Activated CD8-positive, alpha-beta memory T cell treated with anti-CD3 and anti-CD28 coated beads for 4 hours (primary cell): ENCODE measurements at places on chromosomes 16 and 17.

DNA sequence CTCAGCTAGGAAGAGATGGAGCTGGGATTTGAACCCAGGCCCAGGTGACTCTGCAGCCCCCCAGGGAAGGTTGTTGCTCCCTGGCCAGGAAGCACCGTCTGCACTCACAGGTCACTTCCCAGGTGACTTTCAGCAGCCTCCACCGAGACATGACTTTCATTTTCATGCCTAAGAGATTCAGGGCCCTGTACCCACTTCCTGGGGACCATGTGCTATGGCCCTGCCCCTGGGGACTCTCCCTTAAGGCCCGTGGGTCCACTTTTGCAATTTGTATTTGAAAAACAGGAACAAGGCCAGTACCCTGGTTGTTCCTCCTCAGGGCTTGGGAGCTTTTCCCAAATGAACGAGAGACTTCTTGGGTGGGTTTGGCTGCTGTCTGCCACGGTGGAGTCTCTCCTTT, 191.0 kb downstream of the IRF8 start:
- no peak for DNase-seq

DNA sequence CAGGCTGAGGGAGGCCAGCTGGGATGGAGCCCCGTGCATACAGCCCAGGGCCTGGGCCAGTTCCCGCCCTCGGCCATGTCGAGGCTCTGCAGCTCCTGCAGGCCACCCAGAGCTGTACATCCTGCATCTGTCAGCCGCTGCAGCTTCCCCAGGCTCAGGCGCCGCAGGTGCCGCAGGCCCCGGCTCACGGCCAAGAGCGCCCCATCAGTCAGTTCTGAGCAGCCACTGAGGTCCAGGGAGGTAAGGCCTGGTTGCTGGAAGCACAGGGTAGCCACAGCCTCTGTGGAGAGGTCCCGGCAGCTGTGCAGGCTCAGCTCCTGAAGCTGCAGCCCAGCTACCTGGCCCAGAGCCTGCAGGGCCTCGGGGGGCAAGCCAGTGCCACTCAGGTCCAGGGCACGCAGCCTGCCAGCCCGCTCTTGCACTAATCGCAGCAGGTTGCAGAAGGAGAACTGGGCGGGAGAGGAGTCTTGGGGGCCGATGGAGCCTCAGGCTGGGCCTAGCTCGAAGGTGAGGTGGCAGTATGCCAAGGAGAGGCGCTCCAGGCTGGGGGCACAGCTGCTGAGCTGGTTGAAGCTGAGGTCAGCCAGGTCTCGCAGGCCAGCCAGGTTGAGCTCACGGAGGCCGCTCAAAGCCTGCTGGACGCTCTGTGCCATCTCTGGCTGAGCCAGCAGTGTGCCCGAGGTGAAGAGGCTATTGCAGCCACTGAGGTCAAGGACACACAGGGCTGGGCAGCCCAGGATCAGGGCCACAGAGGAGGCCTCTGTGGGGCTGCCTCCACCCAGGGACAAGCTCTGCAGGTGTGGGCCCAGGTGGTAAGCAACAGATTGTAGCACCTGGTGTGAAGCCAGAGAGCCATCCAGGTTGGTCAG, 11.4 kb downstream of the ELMO3 start:
- DNase-seq: no peak

DNA sequence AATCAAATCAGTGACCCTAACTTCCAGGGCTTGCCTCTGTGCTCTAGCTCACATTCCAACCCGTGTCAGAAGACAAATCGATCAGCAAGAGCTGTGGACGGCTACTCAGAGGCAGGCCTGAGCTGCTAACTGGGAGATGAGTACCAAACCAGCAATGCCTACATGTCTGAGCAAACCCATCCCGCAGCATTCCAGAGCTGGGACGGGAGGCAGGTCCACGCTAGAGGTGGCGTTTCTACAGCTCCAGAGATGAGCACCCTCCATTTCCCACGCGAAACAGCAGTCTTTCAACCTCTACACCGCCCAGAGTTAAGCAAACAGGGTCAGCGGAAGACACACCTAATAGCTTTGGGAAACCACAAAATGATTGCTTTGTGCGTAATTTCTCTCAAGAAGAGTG, 6.5 kb downstream of the NXN start:
- DNase-seq: no peak

DNA sequence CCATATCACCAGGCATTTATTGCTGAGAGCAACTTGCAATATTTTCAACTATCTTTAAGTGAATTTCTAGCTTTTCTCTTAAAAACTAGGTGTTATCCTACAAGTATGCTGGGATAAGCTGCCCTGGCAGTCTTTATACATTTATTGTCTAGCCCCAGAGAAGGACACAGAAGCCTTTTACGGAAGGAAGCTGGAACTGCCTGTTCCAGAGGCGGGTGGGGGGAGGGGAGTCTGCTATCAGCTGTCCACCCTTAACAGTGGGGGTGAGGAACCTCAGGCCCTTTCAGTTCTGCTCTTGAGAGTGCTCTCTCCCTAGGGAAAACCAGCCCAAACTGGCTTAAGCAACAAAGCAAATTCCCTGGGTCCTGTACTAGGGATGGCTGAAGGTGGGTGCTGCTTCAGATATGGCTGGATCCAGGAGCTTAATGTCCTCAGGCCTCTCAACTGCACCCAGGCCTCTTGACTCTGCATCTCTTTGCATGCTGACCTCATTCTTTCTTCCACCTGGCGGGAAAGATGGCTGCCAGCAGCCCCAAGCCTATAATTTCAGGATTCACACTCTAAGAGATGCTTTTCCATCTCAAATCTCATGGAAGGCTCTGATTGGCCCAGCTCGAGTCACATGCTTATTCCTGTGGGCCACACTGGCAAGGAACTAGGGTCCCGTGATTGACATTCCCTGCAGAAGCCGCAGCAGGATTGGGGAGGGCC, 16.6 kb downstream of the NAGPA start:
- no peak for DNase-seq

DNA sequence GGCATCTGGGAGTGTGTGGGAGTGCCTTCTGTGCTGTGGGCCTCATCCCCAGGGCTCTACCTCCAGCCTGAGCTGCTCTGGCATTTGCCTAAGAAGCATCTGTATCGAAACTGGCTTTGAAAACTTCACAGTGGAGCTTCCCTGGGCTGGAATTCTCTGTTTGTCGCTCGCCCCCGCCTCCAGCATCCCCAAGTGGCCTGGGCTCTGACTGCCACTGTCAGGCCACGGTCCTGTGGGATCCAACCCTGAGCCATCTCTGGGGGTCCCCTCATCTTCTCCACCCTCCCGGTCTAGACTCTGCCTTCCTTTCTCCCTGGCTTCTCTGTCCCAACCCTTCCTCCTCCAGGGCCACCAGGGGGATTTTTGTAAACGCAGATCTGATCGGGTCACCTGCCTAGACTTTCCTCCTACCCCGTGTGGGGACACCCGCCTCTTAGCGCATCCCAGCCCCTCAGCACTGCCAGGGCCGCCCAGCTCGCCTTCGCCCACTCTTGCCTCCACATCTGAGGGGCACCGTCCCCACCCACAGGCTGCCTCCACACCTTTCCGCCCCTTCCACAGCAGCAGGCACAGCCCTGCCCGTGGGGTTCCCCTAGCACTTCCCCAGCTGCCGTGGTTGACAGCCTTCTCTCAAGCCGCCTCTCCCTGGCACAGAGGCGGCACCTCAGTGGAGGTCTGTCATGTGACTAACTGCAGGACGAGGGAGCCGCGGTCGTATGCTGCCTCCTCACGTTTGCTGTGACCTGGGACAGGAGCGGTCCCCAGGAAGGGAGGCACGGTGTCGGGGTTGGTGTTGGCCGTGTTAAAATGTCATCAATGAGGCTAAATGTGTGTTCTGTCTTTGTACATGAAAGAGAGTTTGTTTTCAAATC, 12.0 kb downstream of the TBC1D24 start:
- DNase-seq: peak; percentile 60

- DNase-seq: no peak
Measured at GRCh38 chr17:31917065-31917529, 15.6 kb upstream of the UTP6 start.

- DNase-seq: no peak
Measured at GRCh38 chr16:64751906-64752305, 370.0 kb downstream of the CDH11 start.

- DNase-seq: no peak
Measured at GRCh38 chr16:50741225-50741780, 583 bp upstream of the CYLD start.

- no peak for DNase-seq
Measured at GRCh38 chr16:11150190-11150589, 105.8 kb downstream of the SOCS1 start.

DNA sequence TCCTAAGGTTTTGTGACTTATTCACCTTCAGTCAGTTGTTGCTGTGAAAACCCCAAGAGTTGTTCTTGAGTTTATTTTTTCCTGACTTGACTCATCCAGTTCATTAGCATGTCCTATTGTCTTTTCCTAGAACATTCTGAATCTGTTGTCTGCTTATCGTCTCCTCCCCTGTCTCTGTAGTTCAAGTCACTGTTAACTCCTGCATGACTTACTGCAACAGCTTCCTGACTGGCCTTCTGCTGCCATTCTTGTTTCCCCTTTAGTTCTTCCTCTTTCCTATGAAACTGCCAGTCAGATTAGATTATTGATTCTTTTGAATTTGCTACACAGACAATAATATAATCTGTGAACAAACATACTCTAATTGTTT, 161.5 kb downstream of the FTO start:
- DNase-seq: no peak

DNA sequence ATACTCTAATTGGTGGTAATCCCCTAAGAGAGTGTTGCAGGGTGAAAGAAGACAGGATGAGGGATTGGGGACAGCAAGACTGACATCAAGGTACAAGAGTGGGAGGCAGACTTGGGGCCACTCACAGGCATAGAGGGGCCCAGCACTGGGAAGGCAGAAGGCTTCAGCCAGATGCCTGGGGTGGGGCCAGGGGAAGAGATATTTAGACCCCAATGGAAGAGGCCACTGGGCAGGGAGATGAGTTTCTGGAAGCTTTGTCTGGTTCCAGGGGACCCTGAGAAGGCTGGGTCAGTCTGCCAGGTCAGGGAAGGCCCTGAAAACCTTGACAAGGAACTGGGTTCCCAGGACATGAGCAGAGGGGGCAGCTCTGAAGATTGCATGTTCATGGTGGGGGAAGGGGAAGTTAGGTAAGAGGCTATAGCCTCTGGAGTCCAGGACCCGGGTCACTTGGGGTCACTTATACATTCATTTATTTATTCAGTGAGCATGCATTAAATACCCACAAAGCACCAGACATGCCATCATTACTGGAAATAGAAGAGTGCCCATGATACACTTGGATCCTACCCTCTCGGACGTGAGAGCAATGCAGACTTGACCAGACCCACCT, 92.9 kb downstream of the TMEM132E start:
- no peak for DNase-seq

DNA sequence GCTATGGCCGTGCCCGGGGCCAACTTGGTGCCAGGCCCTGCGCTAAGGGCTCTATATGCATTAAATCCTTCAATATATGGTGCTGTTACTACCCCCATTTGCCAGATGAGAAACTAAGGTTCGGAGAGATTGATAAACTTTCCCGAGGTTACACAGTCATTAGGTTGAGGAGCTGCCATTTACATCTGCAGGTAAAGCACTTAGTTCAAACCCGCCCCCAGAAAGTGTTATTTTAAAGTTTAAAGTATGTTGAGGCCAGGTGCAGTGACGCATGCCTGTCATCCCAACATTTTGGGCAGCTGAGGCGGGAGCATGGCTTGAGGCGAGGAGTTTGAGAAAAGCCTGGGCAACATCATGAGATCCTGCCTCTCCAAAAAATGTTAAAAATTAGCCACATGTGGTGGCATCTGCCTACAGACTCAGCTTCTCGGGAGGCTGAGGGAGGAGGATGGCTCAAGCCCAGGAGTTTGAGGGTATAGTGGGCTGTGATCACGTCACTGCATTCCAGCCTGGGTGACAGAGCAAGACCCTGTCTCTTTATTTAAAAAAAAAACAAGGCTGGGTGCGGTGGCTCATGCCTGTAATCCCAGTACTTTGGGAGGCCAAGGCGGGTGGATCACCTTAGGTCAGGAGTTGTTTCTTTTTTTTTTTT, 264.7 kb downstream of the PARN start:
- no peak for DNase-seq

GRCh38 chr17:27354491-27355081, 60.7 kb downstream of the WSB1 start:
- DNase-seq: no peak

- DNase-seq: no peak
Measured at GRCh38 chr17:58403311-58403710, 14.0 kb downstream of the RNF43 start.

DNA sequence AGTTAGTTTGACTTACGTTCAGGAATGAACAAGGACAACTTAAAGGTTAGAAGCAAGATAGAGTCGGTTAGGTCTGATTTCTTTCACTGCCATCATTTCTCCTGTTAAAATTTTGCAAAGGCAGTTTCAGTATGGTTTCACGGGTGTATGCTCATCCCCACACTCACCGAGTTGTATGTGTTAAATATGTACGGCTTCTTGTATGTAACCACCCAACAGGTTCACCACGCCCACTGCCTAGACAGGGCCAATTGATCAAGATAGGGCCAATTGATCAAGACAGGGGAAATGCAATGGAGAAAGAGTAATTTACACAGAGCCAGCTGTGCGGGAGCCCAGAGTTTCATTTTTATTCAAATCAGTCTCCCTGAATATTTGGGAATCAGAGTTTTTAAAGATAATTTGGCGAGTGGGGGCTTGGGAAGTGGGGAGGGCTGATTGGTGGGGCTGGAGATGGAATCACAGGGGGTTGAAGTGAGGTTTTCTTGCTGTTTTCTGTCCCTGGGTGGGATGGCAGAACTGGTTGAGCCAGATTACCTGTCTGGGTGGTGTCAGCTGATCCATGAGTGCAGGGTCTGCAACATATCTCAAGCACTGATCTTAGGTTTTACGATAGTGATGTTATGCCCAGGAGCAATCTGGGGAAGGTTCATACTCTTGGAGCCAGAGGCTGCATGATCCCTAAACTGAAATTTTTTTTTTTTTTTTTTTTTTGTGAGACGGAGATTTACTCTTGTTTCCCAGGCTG, 62.4 kb upstream of the PLCG2 start:
- DNase-seq: no peak

GRCh38 chr17:45376171-45377005, 56.3 kb downstream of the ARHGAP27 start:
- no peak for DNase-seq

DNA sequence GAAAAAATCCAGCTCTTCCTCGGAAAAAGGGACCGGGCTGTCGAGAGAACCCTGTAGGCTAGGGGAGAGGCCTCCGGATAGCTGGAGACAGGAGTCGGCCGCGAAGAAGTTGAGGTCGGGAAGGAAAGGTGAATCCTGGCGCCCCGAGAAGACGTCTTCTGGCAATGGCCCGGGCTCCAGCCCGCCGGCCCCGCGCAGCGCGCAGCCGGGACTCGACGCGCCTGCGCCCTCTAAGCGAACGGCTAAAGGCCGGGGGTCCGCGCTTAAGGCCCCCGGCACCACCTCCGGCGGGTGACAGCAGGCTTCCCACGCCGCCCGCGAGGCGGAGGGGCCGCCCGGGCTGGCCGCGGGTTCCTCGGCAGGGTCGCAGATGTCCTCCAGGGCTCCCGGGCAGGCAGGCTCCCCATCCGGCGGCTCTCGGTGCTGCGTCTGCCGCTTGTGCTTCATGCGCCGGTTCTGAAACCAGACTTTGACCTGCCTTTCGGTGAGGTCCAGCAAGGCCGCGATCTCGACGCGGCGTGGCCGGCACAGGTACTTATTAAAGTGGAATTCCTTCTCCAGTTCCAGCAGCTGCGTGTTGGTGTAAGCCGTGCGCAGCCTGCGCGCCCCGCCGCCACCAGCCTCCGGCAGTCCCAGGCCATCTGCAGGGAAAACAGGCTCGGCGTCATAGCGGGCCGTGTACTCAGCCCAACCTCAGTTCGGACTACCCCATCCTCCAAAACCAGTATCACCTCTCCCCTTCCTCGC, 1.6 kb downstream of the HOXB2 start:
- DNase-seq: no peak

GRCh38 chr17:71098071-71098470, 928.7 kb downstream of the KCNJ2 start:
- DNase-seq: no peak
